ENCODE measurements at places on chromosomes 12 and 14.

DNA sequence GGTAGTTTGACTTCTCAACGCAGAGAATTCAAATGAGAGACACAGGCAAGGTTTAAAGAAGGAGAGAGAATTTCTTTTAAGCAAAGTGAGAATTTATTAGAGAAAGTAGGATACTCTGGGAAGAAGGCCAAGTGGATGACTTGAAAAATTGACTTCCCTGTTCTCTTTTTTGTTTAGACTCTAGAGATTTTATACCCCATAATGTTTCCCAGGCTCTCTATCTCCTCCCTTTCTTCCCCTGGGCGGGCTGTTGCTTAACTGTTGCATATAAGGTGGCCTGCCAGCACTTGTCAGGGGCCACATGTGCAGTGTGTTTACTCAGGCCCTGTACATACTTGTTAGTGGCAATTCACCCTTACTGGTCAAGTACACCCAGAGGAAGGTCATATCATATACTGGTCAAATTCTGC is 403.7 kb downstream of the SLC6A15 start:
- no peak for DNase-seq

DNA sequence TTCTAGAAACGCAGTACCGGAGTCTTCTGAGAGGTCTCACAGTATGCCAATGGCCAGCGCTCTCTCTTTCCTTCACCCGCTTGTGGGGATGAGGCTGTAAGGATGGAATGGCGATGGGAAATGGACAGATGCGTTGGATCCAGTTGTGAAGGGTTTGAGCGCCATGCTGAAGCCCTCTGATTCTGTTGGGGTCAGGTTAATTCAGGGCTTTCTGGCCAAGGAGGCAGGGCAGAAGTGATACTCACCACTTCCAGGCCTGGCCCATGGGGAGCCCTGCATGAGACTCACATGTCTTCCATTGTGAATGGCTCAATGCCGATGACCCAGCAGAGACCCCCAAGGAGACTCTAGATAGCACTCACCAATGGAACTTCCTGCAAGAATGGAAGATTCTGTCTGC is 114.3 kb downstream of the BCL11B start:
- no peak for DNase-seq

DNA sequence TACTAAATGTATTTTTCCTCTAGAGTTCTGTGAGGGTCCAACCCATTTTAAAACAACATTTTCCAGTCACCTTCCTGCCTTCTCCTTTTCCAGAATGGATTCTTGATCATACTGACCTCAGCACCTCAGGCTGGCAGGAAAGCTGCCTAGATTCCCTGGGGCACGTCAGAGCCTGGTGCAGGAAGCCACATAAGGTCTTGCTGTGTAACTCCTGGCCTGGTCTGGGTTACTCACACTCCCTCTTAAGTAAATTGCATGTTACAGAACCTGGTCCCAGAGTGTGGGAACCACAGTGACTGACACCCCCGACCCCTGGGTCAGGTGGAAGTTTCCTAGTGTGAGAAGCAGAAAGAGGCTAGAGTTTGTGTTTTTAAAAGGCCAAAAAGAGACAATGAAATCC is 209.8 kb downstream of the SPTSSA start:
- no peak for DNase-seq

DNA sequence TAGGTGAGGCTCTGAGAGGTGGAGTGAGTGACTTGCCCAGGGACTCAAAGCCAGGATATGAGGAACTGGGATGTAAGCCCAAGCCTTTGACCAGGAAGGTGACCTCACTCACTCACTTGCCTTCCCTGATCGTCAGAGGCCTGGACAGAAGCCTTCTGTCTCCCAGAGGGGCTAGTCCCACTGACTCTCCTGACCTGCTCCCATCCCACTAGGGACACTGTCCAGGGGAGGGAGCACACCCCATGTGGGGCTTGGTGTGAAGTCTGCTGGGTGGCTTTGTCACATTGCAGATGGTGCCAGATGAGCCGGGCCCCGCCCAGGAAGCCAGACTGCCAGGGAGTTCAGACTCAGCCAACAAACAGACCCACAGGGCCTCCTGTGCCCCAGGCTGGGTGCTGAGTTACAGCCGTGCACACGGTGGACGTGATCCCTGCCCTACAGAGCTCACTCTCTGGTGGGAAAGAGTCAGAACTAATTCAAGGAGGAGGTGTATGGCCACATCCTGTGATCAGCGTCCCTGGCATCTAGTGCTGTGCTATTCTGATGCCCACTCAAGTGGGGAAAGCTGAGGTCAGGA is 28.3 kb downstream of the MMAB start:
- DNase-seq, result peak; percentile 61

DNA sequence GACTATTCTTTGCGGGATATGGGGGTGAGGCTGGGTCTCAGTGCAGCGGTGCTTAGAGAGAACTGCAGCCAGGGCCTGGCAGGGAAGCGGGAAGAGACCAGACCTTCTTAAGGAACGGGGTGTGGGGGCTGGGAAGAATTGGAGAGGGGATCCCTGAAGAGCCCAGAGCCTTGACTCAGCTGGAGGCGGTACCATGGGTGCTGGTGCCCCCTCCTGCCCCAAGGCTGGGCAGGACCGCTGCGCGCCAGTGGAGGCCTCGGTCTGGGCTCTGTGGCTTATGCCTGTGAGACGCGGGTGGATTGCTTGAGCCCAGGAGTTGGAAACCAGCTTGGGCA is 1.3 kb upstream of the RNU7-1 start:
- no peak for DNase-seq

DNA sequence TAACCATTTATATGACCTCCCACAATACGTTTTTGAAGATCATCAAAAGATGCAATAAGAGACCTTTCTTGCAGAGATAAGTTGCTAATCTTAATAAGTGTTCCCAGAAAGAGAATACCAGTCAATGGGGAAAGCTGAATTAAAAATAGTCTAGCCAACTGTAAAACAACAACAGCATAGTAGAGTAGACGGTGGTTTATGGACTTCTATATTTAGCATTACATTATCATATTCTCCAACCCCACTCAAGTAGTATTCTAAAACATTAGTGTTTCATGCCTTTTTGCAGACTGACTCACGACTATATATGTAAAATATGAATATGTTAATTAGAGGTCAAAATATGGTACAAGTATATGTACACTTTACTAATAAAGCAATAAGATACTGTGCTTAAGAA is 218.9 kb downstream of the MED13L start:
- DNase-seq, result peak; percentile 36

- no peak for DNase-seq
Observed at GRCh38 chr12:132492522-132492921, 2.6 kb downstream of the FBRSL1 start.

GRCh38 chr14:35879654-35880249 is 53.6 kb downstream of the BRMS1L start:
- peak; percentile 17 for DNase-seq

DNA sequence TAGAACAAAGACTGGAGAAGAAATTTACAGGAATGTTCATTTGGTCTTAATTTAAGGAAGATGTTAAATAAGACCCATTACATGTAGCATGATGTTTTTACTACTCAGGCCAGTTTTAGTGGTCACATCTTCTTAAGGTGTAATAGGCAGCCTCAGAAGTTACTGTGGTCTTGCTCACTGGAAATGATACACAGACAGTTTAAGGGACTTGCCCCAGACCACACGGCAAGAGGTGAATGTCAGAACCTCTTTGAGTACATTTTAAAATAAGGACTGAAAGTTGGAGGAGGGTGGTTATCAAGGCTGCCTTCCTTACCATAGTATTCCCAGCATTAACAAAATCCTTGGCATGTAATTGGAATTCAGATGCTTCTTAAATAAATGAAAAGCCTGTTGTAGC is 37.9 kb downstream of the LRRK2 start:
- DNase-seq, result no peak

- peak; percentile 3 for DNase-seq
Observed at GRCh38 chr14:37650356-37651037, 55.1 kb downstream of the TTC6 start.

DNA sequence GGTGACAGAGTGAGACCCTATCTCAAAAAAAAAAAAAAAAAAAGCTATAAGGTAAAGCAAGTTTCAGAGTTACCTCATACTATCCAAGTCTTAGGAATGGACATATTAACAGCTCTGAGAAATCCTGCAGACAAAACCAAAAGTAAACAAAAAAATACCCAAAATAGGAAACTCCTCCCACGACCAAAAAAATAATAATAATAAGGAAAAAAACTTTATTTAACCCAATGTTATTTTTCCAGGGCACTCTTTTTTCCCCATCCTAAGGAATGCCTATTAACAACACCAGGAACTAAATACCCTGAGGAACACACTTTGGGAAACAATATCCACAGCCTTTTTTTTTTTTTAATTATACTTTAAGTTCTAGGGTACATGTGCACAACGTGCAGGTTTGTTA is 135.5 kb upstream of the CCND2 start:
- DNase-seq, result no peak

DNA sequence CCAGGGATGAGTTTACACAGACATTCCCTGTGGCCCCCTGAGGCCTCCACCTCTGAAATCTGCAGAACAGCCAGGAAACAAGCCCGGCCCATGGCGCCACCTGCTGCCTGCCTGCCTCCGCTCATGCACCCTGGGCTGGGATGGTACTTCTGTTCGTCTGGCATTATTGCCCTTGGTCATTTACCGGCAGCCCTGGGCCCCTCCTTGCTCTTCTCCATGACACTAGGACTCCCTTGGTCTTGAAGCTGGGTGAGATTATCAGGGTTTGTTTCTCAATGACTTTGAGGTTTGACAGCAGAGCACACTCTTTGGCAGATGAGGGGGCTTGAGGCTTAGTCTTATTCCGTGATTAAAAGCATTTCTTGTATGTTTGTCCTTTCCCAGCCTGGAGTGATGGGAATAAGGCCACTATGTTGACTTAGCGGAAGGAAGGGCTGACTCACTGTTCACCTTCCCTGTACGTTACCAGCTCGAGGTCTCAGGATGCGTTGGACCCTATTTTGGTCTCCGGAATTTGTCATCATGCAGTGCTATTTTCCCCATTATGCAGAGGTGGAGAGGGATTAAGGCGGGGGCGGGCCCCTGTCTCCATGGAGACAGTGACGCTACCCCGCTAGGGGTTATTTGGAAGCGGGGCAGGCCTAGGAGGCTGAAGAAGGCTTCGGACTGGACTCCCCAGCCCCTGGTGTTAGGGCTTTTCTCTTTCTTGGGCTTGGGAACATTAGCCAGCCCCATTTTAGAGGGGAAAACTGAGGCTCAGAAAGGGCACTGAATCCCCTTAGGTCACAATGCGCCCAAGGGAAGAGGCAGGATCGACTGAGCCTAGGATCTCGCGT is 706 bp upstream of the PEX5 start:
- DNase-seq, result peak; percentile 76

DNA sequence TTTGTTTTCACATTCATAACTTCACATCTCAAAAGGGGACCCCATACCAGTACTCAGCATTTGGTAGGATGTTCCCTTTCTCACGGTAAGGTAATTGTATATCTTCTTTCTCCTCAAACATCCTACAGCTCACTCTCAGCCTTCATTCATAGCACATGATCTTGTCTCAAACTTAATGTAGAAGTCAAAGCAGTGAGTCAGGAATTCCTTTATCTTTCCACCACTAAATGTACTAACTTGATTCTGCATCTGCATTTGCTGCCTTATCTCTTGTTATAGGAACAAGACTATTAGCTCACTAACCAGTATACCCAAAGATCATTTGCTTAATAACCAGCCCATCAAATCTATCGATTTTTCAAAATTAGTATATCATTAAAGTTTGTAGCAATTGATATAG is 22.9 kb downstream of the CPSF2 start:
- DNase-seq, result peak; percentile 52

DNA sequence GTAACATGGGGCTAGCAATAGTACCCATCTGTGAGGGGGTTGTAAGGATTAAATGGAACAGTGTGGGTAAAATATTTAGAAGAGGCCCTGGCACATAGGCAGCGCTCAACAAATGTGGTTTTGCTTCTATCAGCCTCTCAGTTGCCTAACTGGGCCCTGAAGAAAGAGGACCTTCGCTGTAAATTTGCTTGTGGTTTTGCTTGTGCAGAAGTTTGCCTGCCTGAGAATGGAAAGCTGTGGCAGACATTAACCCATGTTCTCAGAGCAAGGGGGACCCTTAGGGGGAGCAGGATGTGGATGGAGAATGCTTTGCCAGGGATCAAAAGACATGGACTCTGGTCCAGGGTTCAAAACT is 160.1 kb downstream of the BRMS1L start:
- no peak for DNase-seq

DNA sequence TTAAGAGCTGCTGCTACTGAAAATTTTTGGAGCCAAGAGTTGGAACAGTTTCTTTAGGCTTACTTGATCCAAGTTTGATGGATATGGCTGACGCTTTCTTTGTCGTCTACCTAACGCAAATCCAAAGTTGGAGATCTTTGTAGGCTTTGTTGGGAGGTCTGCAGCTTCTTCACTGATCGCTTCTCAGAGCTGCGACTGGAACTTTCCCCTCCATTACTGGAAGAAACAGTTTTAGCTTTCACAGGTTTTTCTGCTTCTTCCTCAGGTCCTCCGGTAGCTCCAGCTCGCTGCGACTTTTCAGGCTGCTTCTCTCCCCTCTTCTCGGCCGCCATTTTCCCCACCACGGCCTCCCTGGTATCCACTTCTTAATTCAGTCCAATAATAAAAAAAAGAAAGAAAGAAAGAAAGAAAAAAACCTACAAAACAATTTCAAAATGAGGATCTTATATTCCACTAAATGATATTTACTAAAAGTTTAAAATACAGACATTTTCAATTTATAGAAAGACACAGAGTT is 178.1 kb upstream of the HMGA2 start:
- no peak for DNase-seq

DNA sequence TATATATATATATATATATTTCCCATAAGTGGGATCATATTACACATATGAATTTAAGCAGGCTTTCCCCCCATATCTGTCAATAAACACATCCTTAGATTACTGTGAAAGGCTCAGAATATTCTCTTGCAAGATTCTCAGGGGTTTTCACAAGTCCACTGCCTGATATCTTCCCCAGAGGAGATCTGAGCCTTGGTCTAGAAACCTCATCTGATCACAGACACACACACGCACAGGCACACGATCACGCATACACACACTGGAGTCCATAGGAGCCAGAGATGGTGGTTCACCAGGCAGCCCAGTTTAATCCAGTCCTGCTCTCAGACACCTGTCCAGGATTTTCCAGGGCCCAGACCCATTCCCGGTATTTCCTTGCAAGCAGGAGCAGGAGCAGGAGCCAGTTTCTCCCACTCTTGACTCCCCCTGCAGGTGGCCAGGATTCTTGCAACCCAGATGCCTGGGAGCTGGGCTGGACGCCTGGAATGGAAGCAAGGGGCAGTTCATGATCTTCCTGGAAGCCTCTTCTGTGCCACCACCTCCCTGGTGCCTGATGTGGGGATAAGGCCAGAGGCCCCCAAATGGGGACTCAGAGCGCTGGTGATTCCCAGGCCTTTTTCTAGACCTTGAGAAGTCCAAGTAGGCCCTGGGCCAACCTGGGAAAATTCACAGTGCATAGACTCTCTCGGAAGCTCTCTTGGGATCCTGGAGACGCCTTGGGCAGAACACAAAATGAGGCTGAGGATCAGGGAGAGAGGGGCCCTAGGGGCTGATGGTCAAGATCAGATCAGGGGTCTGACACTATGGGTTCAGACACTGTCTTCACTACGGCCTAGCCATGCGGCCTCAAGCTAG is 16.5 kb upstream of the KRT78 start:
- peak; percentile 76 for DNase-seq

- DNase-seq, result no peak
Observed at GRCh38 chr14:84250893-84251292, 1279.1 kb upstream of the FLRT2 start.

- DNase-seq, result peak; percentile 23
Observed at GRCh38 chr12:12445882-12446181, 89.0 kb downstream of the BORCS5 start.

GRCh38 chr12:91990525-91990924 is 155.1 kb downstream of the BTG1 start:
- DNase-seq, result peak; percentile 81
